ENCODE measurements at places on chromosomes 4 and X.
A peak's percentile ranks its signal among the peaks of the same experiment; 100 is the strongest.

DNA sequence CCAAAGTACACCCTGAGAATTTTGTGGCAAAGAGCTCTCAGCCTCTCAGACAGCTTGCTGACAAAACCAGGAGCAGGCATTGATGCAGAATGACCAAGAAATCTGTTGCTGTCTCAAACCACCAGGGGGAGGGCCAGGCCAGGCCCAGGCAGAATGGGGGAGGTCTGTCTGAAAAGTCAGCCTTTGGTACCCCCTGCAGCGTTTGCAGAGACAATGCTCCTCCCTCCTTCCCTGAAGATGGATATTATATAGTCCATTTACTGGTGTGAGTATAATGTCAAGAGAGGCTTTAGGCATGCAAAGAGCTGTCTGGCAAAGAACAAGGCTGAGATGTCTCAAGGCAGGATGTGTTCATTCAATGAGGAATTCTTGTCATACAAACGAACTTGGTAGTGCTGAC is 52.9 kb upstream of the TRPC5OS start:
- DNase-seq = no peak

DNA sequence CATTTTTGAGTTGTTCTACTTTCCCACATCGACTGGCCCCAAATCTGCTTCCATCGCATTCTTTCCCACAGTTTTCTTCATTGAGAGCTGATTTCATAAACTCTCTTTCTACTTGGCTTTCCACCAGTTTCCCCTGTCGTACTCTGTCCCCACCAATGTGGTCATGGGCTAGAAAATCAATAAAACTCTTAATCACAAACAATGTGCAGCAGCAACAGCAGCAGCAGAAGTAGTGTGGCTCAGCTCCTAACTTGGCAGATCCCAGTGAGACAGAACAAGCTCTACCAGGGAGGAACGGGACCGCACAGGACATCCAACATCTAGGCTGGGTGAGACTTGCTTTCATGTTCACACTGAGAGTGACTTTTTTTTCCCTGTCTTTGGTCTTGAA is 3.1 kb upstream of the SETD7 start:
- DNase-seq = no peak

- no peak for DNase-seq
These were observed 26.1 kb downstream of the FAM47E start for GRCh38 chr4:76277667-76278066.

GRCh38 chr4:1043651-1044468 is 32.4 kb downstream of the FGFRL1 start:
- DNase-seq = peak; percentile 18

GRCh38 chr4:7201420-7202305 is 9.3 kb downstream of the SORCS2 start:
- no peak for DNase-seq

DNA sequence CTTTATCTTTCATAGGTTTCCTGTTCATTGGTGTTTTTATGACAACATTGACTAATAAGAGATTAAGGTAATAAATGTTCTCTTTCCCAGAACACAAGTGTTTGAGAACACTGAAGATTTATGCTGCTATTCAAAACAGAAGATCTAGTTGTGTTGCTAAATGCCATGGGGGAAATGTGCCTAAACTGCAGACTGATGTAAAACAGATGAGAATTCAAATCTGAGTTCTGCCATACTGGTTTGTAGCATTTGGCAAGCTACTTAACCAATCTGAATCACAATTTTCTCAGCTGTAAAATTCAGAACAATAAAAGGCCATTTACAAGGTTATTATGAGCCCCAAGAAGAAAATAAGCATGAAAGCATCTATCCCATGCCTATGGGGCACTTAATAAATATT is 2.3 kb downstream of the SLC10A6 start:
- no peak for DNase-seq

DNA sequence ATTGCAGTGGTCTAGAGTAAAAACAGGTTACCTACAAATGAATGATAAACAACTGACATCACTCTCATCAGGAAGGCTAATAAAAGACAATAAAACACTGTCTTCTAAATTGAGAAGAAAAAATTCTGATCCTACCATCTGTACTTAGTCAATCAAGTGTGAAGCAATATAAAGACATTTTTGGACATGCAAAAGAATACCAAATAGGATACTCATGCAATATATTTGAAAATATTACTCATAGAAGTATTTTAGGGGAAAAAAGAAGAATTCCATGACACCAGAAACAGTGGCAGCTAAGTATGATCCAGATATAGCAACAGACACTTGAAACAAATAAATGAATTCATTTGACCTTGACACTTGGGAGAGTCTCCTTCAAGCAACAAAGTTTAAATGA is 63.8 kb upstream of the FAM120C start:
- no peak for DNase-seq

GRCh38 chrX:81378560-81378959 is 176.7 kb downstream of the SH3BGRL start:
- DNase-seq = no peak

DNA sequence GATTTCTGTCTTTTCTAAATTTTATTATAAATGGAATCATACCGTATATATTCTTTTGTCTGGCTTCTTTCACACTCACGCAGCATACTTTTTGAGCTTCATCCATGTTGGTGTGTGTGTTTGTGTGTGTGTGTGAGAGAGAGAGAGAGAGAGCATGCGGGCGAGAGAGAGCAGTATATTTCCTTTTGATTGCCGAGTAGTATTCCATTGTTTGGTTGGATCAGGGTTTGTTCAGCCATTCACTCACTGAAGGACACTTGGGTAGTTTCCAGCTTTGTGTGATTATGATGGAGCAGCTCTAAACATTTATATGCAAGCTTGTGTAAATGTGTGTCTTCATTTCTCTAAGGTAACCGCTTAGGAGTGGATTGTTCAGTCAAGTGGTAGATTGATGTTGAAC is 3.1 kb upstream of the L1CAM start:
- DNase-seq = no peak

DNA sequence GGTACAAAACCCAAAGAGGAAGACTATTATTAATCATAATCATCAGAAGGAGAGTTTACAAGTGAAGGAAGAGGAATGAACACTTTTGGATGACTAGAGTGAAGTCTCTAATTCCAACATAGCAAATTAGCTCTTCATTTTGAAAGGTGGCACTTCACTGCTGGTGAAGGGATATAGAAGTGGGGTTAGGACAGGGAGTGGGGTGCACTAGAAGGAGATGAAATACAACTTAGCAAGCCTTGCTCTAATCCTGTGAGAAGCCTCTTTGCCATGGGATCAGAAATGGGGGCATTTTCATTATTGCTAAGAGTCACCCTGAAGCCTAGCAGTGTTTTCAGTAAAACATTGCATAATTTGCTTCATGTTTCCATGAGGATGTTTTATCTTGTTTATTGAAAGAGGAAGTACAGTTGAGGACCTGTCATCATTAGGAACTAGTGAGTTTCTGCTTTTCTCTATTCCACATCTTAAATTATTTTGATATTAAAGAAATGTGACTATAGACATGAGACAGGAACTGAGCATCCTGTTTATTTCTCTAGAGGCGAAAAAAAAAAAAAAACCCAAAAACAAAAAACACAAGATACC is 9.3 kb upstream of the GRPR start:
- no peak for DNase-seq

DNA sequence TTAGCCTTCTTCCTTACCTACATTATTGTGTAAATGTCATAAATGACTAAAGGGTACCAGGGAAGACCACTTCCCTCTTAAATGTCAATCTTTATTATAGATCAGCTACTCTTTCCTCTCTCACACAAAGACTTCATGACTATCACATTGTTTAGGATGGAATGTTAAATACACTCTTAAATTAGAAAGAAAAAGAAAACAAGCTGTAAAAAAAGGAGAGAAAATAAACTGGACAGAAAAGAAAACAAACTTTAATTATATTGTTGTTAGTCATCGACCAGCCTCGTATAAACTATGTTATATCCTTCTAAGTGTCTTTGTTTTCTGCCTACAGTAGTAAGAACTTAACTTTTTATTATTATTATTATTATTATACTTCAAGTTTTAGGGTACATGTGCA is 666.4 kb upstream of the NR3C2 start:
- no peak for DNase-seq

DNA sequence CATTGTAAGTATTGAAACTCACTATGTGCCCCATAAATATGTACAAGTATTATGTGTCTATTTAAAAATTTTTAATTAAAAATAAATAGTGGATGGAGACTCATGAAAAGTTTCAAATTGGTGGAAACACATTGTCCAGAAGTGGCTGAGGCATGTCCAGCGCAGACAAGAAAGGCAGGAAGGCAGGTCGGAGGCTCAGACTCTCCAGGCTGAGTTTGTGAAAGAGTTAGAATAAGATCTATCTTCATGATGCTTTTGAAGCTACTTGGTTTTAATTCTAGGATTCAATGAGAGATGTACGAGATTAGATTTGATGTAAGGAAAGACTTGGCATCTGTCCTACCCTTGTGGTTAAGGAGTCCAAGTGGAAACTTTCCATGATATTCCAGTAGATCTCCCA is 19.8 kb downstream of the PNMA6F start:
- no peak for DNase-seq

- DNase-seq = no peak
These were observed 740.9 kb downstream of the ARAP2 start for GRCh38 chr4:35503435-35503834.

DNA sequence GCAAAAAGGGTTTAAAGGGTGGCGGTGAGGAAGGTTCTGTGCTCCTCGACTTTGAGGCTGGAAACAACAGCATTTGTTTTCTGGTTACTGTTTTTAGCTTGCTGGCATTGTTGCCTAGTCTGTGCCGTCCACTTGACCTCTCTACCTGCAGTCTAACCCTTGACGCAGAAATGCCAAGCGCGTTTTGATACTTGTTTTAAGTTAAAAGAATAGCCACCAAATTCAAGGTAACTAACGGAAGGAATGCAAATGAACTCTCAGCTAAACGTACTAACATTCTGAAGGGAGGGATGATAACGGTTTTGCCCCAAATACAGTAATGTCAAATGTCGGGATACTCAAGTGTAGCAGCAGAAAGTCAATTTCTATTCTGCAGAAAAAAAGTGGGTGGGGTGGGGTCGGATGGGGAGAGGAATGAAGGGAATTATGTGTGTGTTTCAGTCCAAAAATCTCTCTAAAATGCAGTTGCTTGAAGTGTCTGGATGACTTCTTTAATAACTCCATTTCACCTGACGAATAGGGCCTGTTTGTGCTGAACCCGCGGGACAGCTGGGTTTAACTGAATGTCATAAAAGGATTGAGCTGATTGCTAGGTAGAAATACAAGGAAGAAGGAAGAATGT is 3.4 kb upstream of the NKX6-1 start:
- no peak for DNase-seq

DNA sequence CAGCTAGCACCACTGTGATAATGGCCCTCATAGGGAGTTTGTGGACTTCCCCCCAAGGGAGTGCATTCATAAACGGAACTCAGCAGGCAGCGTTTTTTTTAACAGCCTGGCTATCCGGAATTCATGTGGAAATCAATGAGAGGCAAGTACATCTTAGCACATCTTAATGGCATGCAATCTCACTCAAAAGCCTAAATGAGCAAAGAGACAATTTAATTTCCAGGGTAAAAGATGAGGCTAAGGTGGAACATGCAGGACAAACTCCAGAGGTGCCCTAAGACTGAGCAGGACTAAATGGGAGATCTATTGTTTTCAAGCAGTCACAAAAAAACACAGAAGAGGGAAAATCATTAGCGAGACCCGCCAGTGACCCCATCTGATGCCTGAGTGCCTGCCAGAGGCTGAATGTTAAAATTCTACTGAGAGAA is 243.5 kb upstream of the KCNIP4 start:
- DNase-seq = no peak

DNA sequence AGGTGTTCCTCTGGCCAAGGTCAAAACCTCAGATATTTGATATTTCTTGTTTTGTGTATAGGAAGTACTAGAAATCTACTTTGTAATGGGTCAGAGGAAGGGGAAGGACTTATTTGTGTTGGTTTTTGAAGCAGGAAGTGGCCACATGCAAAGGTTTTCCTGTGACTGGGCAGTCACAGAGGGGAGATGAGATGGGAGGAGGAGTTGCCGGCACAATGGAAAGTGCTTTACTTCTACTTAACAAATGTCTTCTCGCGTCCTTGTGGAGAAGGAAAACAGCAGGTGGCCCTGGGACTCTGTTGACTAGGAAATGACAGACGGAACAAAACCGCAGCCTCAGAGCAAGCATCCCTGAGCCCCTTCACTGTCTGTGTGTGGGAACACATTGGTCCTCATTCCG is 46.6 kb downstream of the SHROOM2 start:
- no peak for DNase-seq

- DNase-seq = no peak
These were observed 142.3 kb downstream of the SHROOM4 start for GRCh38 chrX:50671661-50672060.

DNA sequence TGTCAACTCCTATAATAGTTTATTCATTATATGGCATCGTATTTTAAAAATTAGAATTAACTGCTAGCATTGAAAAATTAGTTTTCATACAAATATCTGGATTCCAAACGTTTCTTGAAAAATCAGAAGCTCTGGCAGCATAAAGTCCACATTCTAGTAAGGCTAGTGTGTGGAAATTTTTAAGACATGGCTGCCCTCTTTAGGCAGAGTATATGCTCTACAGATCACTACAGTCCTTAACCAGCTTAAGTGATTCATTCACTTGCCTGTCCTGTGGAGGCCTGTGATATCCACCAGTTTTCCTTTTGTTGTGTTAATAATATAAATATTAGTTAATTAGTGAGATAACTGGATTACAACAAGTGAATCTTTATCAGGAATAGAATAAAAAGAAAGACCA is 287.2 kb downstream of the OPHN1 start:
- no peak for DNase-seq

GRCh38 chr4:89725268-89725667 is 111.7 kb downstream of the SNCA start:
- DNase-seq = no peak

GRCh38 chr4:128220286-128221235 is 67.1 kb downstream of the PGRMC2 start:
- no peak for DNase-seq

DNA sequence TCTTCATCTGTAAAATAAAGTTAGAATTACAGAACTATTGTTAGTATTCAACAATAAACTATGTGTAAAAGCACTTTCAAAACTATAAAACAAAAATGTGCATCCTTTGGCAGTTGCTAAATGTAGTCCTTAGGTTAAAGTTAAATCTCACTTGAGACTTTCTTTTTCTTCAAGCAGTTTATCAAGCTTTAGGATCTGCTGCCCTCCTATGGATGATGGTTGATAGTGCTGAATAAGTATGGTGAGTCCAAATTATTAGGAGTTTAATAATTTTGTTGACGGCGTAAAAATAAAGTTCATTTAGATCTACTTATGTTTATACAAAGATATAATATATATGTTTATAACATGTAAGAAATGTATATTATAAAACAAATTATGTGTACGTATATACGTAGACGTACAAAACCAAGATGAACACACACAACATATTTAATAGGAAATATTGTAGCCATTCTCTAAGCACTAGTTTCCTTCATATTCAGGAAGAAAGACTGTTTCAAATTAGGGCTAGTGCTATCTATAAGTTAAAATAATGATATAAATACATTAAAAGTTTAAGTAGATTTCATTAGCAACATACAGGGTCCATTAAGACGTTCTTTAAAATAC is 22.3 kb downstream of the UGT2A2 start:
- no peak for DNase-seq

DNA sequence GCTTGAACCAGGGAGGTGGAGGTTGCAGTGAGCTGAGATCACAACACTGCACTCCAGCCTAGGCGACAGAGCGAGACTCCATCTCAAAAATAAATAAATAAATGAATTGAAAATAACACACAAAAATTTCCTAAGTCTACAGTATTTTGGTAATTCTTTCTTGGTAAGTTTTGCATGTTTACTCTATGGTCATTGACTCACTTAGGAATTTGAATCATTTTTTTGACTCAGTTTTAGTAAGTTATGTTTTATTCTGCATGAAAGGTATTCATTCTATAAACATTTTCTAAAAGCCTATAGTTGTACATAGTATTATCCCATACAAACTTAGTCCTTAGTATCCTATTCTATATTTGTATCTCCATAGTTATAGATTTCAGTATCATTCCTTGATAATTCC is 772.9 kb upstream of the SLIT2 start:
- DNase-seq = no peak

Data from stimulated activated CD8-positive, alpha-beta memory T cell treated with anti-CD3 and anti-CD28 coated beads, Interleukin-4, amount 100 ng/mL, for 4 hours (primary cell).